HepG2 (cell line): ENCODE measurements at places on chromosomes 3 and 15. TPM values are rescaled to one million over a fixed set of nuclear protein-coding genes. Genes with fewer than 3 reads are reported as not detected.

- H3K27me3 ChIP-seq, result no peaks in the 10 kb centered on the region
- no peaks in the 10 kb centered on the region; the same call in 1 of the 2 replicates for H3K4me1 ChIP-seq
- no peak overlapping the region for H3K27ac ChIP-seq
- no peak for DNase-seq
- H3K36me3 ChIP-seq, result no peaks in the 10 kb centered on the region
Measured at GRCh38 chr15:44092221-44092620, 102.8 kb downstream of the FRMD5 start.

The CFAP161 gene
- not detected in 2 replicates for polyA plus RNA-seq

The CHMP2B gene
- 6.2 and 6.9 TPM in 2 replicates for polyA plus RNA-seq

The MST1 gene
- polyA plus RNA-seq, result 452 and 686 TPM in 2 replicates

The MESD gene
- polyA plus RNA-seq, result 15.6 and 18.0 TPM in 2 replicates

The IL5RA gene
- polyA plus RNA-seq, result not detected in 2 replicates
